OCI-M1 (cell line): ENCODE measurements at places on chromosomes 11 and 22.

DNA sequence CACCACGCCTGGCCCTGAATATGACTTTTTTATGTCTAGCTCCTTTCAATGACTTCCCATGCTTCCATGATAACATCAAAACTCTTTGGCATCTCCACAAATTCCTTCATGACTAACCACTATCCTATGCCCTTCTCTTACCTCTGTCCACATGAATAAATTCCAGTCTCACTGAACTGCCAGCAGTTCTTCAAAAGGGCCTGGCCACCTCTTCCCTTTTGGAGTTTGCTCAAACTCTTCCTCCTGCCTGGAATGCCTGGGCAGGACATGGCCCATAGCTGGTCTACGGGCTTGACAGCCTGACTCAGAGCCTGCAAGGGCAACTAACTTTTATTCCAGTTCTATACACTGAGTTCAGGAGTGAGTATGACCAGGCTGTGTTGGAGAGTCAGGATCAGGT, 41.8 kb upstream of the ZBTB16 start:
- no peak for DNase-seq

DNA sequence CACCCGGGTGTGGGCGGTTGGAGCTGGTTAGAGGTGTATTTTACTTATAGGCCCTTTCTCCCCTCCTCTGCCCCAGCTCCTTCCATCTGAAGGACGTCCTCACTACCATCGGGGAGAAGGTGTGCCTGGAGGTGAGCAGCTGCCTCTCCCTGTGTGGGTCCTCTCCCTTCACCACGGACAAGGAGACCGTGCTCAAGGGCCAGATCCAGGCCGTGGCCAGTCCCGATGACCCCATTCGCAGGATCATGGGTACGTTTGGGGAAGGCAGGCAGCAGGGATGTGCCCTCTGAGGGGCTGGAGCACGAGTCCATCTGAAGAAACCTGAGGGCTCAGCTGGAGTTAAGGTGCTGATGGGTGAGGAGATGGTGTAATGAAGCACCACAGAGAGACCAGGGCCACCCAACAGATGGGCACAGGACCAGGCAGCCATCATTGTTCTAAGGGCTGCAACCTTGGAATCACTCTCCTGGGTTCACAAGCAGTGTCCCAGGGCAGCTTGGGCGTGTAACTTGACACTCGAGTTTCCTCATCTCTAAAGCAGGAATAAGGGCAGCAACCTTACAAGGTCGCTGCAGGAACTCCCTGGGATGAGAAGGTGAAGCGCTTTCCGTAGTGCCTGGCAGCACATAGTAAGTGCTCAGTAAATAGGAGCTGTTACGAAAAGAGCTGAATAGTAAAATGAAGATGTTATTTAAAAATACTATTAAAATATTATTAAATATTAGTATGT, 29.4 kb downstream of the TCP11L1 start:
- DNase-seq: no peak

GRCh38 chr22:47564651-47565434, 802.4 kb downstream of the TBC1D22A start:
- DNase-seq: no peak

- no peak for DNase-seq
Measured at GRCh38 chr11:66546368-66546965, at the start of gene ACTN3. ACTN3 (plus strand) TSS chr11:66546903; CDS start chr11:66546938, 35 bp downstream.

- DNase-seq: no peak
Measured at GRCh38 chr22:37120569-37121340, 11.2 kb upstream of the TMPRSS6 start.

DNA sequence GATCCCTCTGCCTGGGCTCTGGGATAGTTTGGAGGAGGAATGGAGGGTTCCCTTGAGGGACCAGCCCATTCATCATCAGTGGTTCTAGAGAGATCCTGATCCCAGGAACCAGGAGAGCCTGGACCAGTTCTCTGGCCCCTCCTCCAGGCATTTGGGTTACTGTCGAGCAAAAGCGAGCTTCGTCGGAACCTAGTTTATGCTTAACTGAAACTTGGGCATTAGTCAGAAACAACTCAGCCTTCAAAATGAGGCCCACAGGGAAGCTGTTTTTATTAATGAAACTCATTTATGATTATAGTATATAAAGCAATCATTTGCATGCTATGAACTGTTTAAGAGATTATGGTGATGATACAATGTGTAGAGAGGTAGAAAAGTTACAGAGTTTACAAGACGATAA, 61.4 kb downstream of the LIF start:
- DNase-seq: no peak
